ENCODE measurements at places on chromosomes 1 and 21.

GRCh38 chr1:194184425-194184824 is 998.0 kb upstream of the B3GALT2 start:
- no peak for DNase-seq

DNA sequence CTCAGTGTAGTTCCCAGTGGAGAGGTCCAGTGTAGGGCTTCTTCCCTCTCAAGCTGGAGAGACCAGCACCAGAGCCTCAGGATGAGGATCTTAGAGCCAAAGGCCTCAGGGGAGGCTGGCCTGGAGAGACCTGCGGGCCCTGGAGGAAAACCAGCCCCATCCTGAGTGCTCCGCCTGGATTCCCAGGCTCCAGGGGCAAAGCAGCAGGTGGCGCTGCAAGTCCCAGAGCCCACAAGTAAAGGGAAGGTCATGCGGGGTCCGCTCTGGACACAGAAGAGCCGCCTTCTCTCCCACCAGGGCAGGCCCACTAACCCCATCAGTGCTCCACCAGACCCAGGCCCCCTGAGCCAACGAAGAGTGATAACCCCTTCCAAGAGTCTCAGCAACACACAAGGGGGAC is 22.7 kb downstream of the PGBD5 start:
- DNase-seq: no peak

GRCh38 chr1:168005529-168005928 is 68.7 kb upstream of the MPC2 start:
- DNase-seq: no peak

DNA sequence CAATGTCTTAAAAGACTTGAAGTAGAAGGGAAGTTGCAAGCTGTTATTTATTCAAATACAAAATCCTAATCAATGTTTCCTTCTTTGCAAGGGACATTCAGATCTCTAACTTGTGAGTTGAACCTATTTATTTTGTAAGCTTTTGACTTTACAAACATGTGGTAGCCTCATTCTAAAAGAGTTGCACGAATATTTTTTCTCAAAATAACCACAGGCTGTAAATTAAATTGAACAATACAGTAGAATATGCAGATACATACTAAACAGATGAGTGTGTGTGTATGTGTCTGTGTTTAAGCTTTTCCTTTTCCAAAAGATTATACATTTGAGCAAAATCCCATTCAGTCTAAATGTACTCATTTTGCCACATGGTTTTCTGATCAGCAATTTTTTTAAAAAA is 4.8 kb upstream of the DYNLT5 start:
- no peak for DNase-seq

GRCh38 chr21:45748593-45748992 is 105.1 kb downstream of the PCBP3 start:
- DNase-seq: no peak

All from stimulated activated CD8-positive, alpha-beta memory T cell treated with anti-CD3 and anti-CD28 coated beads, Interleukin-2, amount 100 ng/mL, for 1 hour (primary cell).